ENCODE measurements at places on chromosomes 13 and 19.

DNA sequence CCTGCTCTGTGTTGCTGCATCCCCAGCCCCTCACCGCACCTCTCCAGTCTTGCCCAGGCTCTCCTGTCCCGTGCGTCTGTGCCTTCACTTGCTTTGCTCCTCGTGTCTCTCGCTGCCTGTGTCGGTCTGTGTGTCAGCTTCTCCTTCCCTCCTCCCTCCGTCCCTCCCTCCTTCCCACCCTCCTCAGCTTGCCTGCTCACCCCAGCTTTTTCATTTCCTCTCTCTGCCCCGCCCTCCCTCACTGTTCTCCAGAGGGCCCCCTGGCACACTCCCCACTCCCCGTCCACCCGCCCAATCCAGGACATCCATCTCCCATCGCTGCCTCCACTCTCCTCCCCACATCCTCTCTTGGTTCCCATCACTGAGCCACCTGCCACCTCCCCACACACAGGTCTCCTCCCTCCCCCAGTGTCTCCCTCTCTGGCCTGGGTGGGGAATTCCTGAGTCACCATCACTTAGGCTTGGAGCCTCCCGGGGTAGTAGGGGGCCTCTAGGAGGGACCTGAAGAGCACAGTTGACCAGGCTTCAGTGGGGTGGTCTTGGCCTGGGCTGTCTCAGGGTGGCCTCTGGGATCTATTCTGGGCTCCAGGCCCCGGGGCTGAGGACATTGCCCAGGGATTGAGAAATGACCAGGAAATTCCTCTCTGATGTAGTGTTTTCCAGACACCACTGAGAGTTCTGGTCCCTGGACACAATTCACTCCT lies at the start of gene PTGIR:
TSS of gene PTGIR (minus strand) at position 132 of the 704 bp plus-strand sequence. CDS start 864 bp downstream, outside the sequence.
- H3K27ac ChIP-seq, result no peak within 1 kb of the TSS
- no peak for DNase-seq
- H3K4me3 ChIP-seq, result no peak within 1 kb of the TSS
- no peaks in the 10 kb centered on the region for H3K27me3 ChIP-seq
- no peaks in the 10 kb centered on the region for H3K4me1 ChIP-seq
- no peaks in the 10 kb centered on the region for H3K36me3 ChIP-seq

GRCh38 chr19:35095667-35096368 lies 19.8 kb upstream of the FXYD3 start:
- no peak overlapping the region for H3K4me3 ChIP-seq
- no peaks in the 10 kb centered on the region for H3K27me3 ChIP-seq
- DNase-seq, result no peak
- peaks cover 5% of the 10 kb centered on the region for H3K4me1 ChIP-seq
- no peaks in the 10 kb centered on the region for H3K36me3 ChIP-seq

GRCh38 chr19:43446746-43447489 lies 18.5 kb downstream of the LYPD3 start:
- no peaks in the 10 kb centered on the region for H3K27me3 ChIP-seq
- no peak overlapping the region for H3K27ac ChIP-seq
- no peaks in the 10 kb centered on the region for H3K4me1 ChIP-seq
- H3K4me3 ChIP-seq, result no peak overlapping the region

- peaks cover 9% of the 10 kb centered on the region for H3K36me3 ChIP-seq
- no peak overlapping the region for H3K4me3 ChIP-seq
- DNase-seq, result no peak
- H3K27ac ChIP-seq, result no peak overlapping the region
Observed at GRCh38 chr19:33114312-33114711, 17.6 kb upstream of the WDR88 start.

GRCh38 chr13:50685491-50685890 lies 158.0 kb downstream of the DLEU7 start:
- no peak overlapping the region for H3K4me3 ChIP-seq
- H3K27me3 ChIP-seq, result no peaks in the 10 kb centered on the region
- H3K4me1 ChIP-seq, result no peaks in the 10 kb centered on the region

DNA sequence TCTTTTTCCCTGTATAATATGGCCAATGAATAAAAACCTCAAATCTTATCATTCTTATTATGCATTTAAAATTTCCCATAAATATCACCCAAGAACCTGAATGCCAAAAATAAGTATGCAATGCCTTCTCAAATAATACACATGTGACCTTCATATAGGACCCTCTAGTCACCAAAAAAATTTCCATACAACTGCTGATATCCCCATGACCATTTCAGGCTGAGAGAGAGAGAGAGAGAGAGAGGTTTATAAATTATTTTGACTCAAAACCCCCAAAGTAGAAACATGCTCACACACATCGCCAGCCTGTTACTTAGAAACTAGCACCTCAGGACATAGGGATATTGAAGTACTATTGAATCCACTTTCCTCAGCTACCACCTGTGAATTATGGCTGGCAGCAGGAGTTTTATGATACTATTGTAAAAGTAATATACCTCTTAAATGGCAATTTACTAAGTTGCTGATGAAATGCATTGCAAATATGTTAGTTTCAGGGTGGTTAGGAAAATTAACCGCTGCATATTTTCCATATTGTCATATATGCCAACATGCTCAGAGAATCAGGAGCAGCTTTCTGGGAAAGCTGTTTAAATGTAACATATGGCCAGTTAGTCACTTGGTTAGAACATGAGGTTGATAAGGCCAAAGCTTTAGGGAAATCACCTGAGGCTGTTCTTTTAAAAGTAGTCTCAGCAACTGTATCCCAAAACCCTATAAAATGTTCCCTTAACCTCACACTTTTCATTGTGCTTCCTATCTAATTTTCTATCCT lies 230.8 kb downstream of the DCT start:
- no peak overlapping the region for H3K4me3 ChIP-seq
- H3K36me3 ChIP-seq, result no peaks in the 10 kb centered on the region
- DNase-seq, result no peak
- no peak overlapping the region for H3K27ac ChIP-seq

DNA sequence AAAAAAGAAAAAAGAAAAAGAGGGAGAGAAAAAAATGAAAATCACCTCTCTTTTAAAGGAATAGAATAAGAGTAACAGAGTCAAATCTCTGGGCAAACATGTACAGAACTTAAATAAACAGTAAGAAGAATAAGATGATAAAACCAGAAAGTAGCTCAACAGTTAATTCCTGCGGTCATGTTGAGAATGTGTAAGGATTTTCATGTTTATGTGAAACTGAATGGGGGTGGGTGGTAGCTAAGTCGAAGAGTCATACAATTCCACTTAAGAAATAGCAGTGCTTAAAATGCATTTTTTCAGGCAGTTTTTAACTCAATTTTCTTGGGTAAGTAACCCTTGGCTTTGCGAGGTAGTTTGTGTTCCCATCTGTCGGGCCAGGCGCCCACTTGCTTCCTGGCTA lies 60.9 kb downstream of the PEX11G start:
- H3K4me1 ChIP-seq, result no peaks in the 10 kb centered on the region
- H3K27ac ChIP-seq, result no peak overlapping the region
